AG08395 (cell line): ENCODE measurements at places on chromosomes 7 and 10.

- no peak for DNase-seq
Observed at GRCh38 chr10:12838995-12839927, 162.3 kb downstream of the CCDC3 start.

DNA sequence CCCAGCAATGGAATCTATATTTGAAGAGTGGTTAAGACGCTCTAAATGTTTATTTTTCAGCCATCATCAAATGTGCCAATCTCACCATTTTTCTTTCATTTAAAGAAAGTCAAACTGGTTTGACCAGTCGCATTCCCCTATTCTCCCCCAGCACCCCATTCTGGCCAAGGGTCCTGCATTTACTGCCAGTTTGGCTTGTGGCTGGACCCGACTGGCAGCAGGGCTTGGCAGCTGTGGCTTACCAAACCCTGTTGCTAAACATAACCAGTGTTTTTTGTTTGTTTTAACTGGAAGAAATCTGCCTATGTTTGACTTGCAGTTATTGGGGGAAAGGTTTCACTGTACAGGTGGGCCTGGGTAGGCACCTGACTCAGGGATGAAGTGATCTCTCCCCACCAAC lies 116.3 kb downstream of the CYP26A1 start:
- DNase-seq, result no peak

- peak; percentile 77 for DNase-seq
Observed at GRCh38 chr7:155456738-155457543, 988 bp upstream of the EN2 start.

GRCh38 chr7:14630048-14630447 lies 272.5 kb downstream of the DGKB start:
- DNase-seq, result no peak

DNA sequence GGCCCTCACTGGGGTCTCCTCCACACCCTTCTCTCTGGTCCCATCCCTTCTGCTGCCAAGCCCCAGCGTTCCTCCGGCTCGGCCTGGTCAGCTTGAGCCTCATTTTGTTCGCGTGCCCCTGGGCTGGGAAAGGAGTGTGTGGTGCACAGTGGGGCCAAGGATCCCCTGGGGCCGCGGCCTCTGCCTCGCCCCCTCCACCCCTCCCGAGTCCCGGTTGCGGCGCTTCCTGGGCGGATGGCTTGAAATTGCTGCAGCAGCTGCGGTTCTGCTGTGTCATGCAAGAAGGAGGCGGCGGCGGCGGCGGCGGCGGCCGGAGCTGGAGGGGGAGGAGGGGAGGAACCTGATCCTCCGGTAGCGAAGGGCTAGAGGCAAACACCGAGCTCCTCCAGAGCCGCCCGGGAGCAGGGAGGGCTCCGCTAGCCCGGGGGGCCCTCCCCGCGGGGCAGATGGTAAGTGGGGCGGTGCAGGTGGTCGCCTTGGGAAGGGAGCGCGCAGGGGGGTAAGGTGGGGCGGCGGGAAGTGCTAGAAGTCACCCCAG lies 217.8 kb upstream of the MKLN1 start:
- DNase-seq, result peak; percentile 81

GRCh38 chr10:60426425-60426824 lies 36.8 kb upstream of the ANK3 start:
- peak; percentile 63 for DNase-seq

DNA sequence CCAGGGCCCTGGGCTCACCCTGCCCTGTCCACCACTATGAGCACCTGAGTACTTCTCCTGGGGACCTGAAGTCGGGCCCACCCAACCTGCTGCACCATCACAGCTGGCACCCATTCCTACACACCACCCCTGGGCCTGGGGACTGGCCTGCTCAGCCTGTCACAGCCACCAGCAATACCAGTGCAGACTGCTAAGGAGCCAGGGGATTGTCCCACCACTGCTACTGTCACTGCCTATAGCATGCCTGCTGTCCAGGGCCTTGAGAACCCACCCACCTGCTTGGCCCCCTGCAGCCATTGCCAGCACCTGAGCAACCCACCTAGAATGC lies 624.8 kb upstream of the FOXK1 start:
- DNase-seq, result no peak

DNA sequence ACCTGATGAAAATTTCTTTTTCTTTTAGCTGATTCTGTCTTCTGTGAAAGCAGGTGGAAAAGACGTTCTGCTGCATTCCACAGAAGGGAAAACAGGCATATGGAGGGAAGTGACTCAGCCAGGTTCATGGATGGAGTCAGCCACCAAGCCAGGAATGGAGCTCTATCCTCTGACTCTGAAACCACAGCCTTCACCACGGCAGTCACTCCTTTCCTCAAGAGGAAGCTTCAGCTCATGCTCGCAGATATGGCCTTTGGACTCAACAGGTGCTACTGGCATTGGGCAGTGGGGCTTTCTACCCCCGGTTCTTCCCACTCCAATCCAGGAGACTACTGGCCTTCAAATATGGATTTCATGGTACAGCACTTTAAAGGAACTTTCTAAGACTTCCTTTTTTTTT lies 11.5 kb upstream of the PLAU start:
- peak; percentile 85 for DNase-seq

DNA sequence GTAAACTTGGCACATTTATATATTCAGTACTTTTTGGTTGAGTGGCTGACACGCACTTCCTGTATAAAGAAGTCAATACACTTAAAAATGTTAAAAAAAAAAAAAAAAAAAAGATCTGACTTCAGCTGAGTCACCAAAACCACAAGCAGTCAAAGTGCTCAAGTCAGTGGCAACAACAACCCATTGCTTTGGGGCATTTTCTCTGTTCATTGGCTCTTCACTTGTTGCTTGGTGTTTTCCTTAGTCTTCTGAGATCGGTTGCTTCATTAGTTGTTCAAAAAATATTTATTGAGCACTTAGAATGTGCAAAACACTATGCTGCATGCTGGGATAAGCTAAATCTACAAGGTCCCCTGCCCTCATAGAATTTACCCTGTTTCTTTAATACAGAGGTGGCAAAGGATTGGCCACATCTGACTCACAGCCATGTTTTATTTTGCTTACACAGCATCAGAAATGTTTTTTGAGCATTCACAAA lies 63.7 kb downstream of the ZNRF2 start:
- DNase-seq, result peak; percentile 77

DNA sequence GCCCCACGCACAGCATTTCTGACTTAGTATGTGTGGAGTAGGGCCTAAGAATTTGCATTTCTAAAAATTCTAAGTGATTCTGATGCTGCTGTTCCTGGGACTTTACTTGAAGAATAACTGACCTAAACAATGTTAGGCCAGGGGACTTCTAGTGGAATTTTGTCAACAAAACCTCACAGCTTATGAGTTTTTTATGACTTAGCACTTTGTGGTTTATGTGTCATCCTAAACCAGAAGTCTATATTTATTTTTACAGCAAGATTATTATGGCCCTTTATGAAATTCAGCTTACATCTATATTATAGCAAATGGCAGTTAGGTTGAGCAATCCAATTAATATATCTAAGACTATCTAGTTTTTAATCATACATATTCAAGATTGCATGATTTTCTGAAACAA lies 24.6 kb upstream of the BET1 start:
- DNase-seq, result peak; percentile 20

DNA sequence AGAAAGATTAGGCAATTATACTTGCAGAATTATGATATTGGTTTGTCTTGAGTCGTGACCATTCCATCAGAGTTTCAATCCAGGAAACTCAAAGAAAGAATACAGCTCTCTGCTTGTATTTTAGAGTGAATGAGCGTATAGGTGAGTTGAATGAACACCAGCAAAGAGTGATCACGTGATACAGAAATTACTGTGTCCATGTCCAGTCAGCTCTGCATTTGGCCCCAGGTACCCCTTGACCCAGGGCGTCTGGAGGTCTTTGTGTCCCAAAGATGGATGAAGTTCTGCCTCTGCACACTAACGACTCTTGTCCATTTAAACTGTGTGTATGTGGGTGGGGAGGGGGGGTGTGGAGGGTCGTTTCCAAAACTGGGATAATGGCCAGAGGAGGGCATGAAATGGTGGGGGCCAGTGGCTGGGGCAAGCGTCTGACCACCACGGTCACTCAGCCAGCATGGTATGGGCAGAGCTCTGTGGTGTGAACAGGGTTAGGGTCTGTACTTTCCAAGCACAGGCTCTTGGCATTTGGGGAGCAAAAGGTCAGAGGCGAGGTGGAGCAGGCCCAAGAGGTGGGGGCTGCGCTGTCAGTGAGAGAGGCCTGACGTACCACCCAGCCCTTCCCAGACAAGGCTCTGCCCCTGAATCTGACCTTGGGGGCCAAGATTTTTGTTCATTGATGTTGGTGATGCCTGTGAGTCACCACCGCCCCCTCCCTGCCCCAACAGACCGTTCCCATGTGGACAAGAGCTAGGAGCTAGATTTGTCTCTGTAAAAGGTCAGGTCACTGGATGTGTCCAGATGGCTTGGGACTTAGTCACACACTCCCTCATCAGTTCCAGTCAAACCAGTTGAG lies 1.4 kb downstream of the PTPRE start:
- peak; percentile 78 for DNase-seq

DNA sequence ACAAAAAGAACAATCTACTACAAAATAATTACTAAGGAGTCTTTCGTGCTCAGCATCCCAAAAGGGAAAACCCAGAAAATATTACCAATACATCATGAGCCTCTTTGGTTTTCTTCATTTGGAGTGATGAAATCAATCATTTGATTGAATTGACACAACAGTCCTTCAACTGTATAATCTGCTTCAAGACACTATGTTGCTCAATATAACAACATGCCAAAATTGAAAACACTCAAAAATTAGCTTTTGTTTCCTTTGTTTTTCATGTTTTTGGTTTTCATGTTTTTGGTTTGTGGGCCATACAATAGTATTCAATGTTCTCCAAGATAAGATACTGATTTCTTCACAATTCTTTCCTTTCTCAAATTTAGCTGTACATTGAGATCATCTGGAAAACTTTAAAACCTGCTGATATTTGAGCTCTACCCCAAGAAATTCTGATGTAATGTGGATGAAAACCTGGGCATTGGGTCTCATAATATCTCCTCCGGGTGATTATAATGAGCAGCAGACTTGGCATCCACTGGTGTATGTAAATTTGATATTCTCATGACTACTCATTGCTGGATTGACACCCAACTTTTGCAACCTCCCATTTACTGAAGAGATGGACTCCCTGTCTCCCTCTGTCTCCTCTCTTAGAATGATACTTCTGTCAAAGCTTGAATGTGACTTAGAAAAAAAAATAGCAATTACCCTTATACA lies 4.6 kb downstream of the SOSTDC1 start:
- no peak for DNase-seq

GRCh38 chr10:123001370-123001769 lies 7.2 kb downstream of the IKZF5 start:
- no peak for DNase-seq

GRCh38 chr7:141789917-141790316 lies at the start of gene TAS2R5:
TAS2R5 (plus strand) TSS chr7:141790217; CDS start chr7:141790362, 145 bp downstream.
- DNase-seq, result no peak

- DNase-seq, result peak; percentile 69
Observed at GRCh38 chr7:139774376-139774775, 3.4 kb downstream of the HIPK2 start.

- DNase-seq, result no peak
Observed at GRCh38 chr7:142308918-142309317, 51.1 kb upstream of the PRSS58 start.

GRCh38 chr7:31699050-31699449 lies 12.0 kb downstream of the PPP1R17 start:
- no peak for DNase-seq

DNA sequence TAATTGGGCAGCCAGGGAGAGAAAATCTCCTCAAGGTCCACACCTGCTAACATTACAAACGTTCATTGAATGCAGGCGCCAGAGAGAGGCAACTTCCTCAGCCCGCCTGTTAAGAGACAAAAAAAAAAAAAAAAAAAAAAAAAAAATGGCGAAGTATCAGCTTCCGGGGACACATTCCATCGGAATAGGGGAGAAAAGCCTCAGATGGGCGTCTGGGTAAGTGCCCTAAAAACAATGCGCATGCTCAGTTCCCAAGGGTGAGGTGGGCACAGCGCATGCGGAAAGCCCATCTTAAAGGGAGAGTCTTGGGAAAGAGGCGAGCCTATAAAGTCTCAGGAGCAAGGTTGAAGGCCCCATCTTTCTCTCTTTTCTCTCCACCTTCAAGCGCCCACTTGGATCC lies 1139.7 kb upstream of the CELF2 start:
- DNase-seq, result no peak

DNA sequence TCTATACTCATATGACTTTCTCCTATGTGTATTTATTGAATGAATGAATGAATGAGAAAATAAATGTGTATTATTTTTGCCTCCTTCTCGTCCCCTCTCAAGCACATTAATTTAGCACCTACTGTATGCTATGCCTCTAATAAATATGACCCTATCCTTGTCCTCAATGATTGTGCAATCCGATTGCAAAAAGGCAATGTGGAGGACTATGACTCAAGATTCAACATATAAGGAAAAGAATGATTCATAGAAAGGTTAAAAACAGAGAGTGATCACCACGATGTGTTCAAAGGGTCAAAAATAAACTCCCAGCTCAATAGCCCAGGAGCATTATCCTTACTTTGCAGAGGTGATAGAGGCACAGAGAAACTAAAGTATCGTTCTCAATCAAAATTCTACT lies 322.8 kb upstream of the SORCS1 start:
- DNase-seq, result no peak
